ENCODE measurements at places on chromosomes 5 and 9. TPM values are rescaled to one million over a fixed set of nuclear protein-coding genes. Genes with fewer than 3 reads are reported as not detected.

DNA sequence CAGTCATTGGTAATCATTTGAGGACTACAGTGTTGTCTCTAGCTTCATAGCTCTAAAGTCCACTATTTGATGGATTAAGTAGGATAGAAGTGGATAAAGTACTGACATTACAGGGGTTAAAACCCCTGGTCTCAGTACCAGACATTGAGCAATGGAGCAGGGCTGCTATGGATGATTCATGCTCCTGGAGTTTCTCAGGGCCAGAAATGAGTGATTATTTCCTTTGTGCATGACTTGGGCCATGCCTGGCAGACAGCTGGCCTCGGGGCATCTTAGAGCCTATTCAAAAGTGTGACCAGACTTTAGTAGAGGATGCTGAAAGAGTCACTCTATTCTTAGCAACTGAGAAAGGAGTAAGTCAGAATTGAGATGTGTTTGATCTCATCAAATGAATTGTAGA is 350.7 kb upstream of the TLE4 start:
- no peak overlapping the region for H3K4me3 ChIP-seq
- no peak overlapping the region for H3K27ac ChIP-seq
- DNase-seq, result peak; percentile 84
- no peaks in the 10 kb centered on the region for H3K27me3 ChIP-seq

DNA sequence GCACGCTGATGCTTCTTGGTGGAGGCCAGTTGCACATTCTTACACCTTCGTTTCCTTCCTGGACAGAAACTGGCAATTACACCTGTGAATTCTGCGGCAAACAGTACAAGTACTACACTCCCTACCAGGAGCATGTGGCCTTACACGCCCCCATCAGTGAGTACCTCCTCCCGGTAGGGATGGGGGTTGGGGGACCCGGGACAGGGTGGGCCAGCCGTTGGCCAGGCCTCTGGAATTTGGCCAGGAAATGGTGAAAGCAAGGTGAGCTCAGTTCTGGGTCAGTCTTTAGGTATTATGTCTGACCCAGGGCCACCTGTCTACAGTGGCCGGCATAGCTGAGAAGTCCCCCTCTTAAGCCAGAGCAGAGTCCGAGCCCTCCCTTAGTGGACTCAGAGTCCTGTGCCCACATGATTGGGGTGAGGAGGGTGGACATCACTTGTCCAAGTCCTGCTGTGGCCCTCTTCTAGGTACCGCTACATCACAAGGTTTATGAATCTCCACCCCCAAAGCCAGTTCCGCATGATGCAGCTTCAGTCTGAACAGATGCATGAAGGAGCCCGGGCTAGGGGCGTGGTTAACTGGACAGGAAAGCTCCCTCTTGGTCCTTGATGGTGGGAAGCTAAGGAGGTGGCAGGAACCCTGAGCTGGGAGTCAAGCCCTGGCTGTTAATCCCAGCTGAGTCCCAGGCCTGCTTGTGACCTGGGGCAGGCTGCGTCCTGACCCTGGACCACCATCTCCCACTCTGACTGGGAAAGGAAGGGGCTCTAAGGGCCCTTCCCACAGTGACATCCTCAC is 61.3 kb downstream of the AMBP start:
- H3K36me3 ChIP-seq, result peaks cover 34% of the 10 kb centered on the region
- no peak overlapping the region for H3K27ac ChIP-seq
- no peaks in the 10 kb centered on the region for H3K4me1 ChIP-seq

GRCh38 chr9:104068546-104068945 is 25.6 kb upstream of the SMC2 start:
- no peak overlapping the region for H3K27ac ChIP-seq
- DNase-seq, result peak; percentile 35
- H3K27me3 ChIP-seq, result no peaks in the 10 kb centered on the region
- no peak overlapping the region for H3K4me3 ChIP-seq
- peaks cover 1% of the 10 kb centered on the region for H3K4me1 ChIP-seq
- H3K36me3 ChIP-seq, result no peaks in the 10 kb centered on the region

DNA sequence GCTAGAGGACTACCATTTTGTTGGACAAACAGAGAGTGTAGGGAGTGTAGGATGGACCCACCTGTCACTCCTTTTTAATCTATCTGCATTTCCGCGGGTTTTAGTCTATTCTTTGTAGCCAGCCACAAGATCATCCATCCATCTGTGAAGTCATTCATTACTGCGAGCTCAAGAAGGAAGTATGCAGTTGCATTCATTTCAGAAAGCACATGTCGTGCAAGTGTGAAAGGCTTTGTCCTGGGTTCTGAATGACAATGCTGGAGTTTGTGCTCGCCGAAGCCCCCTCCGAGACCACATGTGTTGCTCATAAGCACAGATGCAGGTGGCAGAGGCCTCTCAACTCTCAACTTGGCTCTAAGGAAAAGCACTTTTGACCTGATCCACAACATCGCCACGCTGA is 70.3 kb upstream of the BASP1 start:
- H3K36me3 ChIP-seq, result no peaks in the 10 kb centered on the region
- no peak for DNase-seq
- no peak overlapping the region for H3K27ac ChIP-seq
- H3K4me1 ChIP-seq, result peaks cover 18% of the 10 kb centered on the region
- H3K27me3 ChIP-seq, result no peaks in the 10 kb centered on the region

GRCh38 chr9:97758334-97758916 is 61.3 kb upstream of the XPA start:
- no peaks in the 10 kb centered on the region for H3K4me1 ChIP-seq
- no peak overlapping the region for H3K4me3 ChIP-seq
- no peak for DNase-seq
- H3K27me3 ChIP-seq, result peaks cover 56% of the 10 kb centered on the region
- H3K27ac ChIP-seq, result no peak overlapping the region

GRCh38 chr5:83227611-83228010 is 150.3 kb downstream of the XRCC4 start:
- no peak overlapping the region for H3K4me3 ChIP-seq
- H3K27ac ChIP-seq, result no peak overlapping the region
- H3K27me3 ChIP-seq, result no peaks in the 10 kb centered on the region
- H3K36me3 ChIP-seq, result no peaks in the 10 kb centered on the region
- H3K4me1 ChIP-seq, result no peaks in the 10 kb centered on the region
- DNase-seq, result peak; percentile 38

DNA sequence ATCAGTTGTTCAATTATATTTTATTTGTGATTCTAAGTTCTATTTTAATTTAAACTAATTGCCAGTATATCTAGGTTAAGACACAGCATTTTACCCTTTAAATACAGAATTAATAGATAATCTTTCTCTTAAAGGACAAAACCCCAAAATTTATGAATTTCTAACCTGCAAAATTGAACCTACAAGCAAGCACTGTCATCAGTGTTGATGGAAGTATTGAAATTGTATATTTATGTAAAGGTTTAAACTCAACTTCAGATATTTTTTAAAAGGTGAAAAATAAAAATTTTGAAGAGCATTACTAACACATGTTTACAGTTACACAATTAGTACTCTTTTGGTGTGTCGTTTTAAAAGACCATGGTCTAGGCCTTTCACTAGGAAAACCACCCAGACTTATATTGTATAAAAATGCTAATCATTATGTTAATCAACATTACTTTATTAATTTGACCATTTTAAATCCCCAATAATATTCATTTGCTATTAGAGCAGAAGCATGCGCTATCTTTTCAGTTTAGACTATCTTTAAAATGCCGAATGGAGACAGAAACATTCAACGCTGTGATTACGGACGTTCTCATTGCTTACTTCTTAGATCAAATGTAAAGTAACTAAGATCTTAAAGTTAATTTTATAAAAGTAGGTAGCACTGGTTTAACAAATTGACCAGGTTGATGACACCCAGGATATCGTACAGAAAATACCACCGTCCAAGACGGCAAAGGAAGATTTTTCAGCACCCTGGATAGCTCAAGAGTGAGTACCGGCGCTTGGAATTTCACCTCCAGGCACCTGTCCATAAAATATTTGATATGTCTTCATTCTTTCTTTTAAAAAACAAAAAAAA is 3.2 kb downstream of the OTP start:
- no peak for DNase-seq
- peaks cover 82% of the 10 kb centered on the region for H3K27me3 ChIP-seq
- H3K4me1 ChIP-seq, result peaks cover 2% of the 10 kb centered on the region

- no peak overlapping the region for H3K4me3 ChIP-seq
- H3K4me1 ChIP-seq, result no peaks in the 10 kb centered on the region
Measured at GRCh38 chr9:78158286-78158685, 77.6 kb upstream of the CEP78 start.

- no peaks in the 10 kb centered on the region for H3K27me3 ChIP-seq
- DNase-seq, result no peak
- H3K27ac ChIP-seq, result no peak overlapping the region
- no peak overlapping the region for H3K4me3 ChIP-seq
- no peaks in the 10 kb centered on the region for H3K36me3 ChIP-seq
Measured at GRCh38 chr9:29775491-29775890, 2202.2 kb upstream of the C9orf72 start.

DNA sequence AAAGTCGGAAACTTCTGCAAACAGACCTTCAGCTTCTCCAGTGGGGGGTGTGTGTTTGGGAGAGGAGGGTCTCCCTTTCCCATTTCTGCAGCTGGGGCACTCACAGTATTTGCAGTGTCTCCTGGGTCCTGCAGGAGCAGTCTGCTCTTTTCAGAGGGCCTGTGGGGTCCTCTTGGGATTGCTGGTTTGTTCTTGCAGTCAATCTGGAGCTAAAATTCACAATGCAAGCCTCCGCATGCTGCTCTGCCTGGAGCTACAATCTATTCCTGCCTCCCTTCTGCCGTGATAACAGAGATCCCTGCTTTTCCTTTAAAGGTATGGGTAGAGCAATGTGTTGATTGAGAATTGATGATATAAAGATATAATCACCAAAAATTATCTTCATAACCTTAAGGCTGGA is 43.2 kb downstream of the ZNF462 start:
- no peak overlapping the region for H3K27ac ChIP-seq
- no peaks in the 10 kb centered on the region for H3K4me1 ChIP-seq
- no peak overlapping the region for H3K4me3 ChIP-seq
- peaks cover 1% of the 10 kb centered on the region for H3K36me3 ChIP-seq
- H3K27me3 ChIP-seq, result no peaks in the 10 kb centered on the region
- DNase-seq, result no peak

- no peaks in the 10 kb centered on the region for H3K36me3 ChIP-seq
- peak; percentile 45 for DNase-seq
- H3K4me1 ChIP-seq, result peaks cover 16% of the 10 kb centered on the region
- H3K27ac ChIP-seq, result no peak overlapping the region
- H3K27me3 ChIP-seq, result peaks cover 19% of the 10 kb centered on the region
- H3K4me3 ChIP-seq, result no peak overlapping the region
Measured at GRCh38 chr5:173290477-173291131, 37.6 kb downstream of the STC2 start.

DNA sequence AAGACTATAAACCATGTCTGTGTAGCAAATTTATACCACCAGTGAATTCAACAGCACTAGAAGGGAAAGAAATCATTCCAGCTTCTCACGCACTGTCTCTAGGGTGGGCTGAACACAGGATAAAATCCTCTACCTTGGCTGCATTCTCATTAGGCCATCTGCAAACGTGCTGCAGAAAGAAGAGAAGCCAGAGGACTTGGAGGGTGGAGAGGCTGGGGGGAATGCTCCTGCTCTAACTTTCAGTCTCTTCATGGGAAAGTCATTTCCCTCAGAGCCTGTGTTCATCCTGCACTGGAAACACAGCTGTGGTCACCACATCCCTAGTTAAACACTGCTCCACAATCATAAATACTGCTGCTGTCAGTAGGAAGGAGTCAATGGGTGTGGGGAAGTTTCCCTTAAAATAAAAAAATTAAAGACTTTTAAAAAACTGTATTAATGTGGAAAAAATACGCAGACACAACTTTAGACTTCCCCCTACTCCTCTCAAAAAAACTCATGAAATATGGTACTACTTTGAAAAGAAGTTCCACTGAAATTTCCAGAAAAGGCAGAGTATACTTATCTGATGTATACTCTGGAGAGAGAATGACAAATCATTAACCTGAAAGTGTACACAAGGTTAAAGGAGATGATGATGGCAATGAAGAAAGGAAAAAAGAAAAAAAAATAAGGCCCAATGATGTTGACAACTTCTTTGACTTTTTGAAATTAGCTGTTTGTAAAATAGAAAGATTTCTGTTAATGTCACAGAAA is 46.8 kb downstream of the LHFPL2 start:
- H3K36me3 ChIP-seq, result peaks cover 4% of the 10 kb centered on the region
- peaks cover 21% of the 10 kb centered on the region for H3K4me1 ChIP-seq
- DNase-seq, result peak; percentile 80
- H3K27ac ChIP-seq, result peak overlapping the region; percentile 59
- no peaks in the 10 kb centered on the region for H3K27me3 ChIP-seq

DNA sequence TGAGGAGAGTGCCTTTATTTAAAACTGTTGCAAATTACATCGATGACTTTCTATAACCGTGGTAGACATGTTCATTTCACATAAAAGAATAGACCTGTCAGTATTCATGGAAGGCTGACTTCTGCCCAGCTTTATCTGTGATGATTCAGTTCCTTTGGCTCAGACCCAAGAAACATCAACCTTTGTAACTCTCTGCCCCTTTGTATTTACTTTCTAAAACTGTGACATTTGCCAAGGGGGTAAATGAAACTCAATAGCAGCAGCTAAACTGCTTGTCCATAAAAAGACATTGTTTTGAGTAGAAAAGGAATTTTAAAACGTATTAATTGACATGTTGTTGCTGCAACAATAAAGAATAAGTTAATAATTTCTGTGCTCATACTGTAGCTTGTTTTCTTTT is 137.8 kb upstream of the ANKH start:
- H3K36me3 ChIP-seq, result no peaks in the 10 kb centered on the region
- peak; percentile 69 for DNase-seq
- H3K4me1 ChIP-seq, result peaks cover 11% of the 10 kb centered on the region
- no peak overlapping the region for H3K4me3 ChIP-seq
- no peak overlapping the region for H3K27ac ChIP-seq

GRCh38 chr9:78026416-78026815 is 5.2 kb downstream of the GNAQ start:
- DNase-seq, result no peak
- peaks cover 11% of the 10 kb centered on the region for H3K4me1 ChIP-seq
- H3K4me3 ChIP-seq, result no peak overlapping the region
- H3K27me3 ChIP-seq, result no peaks in the 10 kb centered on the region

GRCh38 chr5:95048628-95049027 is 236.3 kb downstream of the MCTP1 start:
- H3K27me3 ChIP-seq, result no peaks in the 10 kb centered on the region
- no peaks in the 10 kb centered on the region for H3K4me1 ChIP-seq
- H3K4me3 ChIP-seq, result no peak overlapping the region

- no peaks in the 10 kb centered on the region for H3K36me3 ChIP-seq
- no peak for DNase-seq
- no peaks in the 10 kb centered on the region for H3K4me1 ChIP-seq
- H3K27me3 ChIP-seq, result peaks cover 2% of the 10 kb centered on the region
Measured at GRCh38 chr5:147832541-147832940, 1.1 kb upstream of the SPINK1 start.

The GARIN3 gene
- total RNA-seq, result not detected

The OBP2B gene
- not detected for total RNA-seq

The GRM6 gene
- not detected for total RNA-seq

The SPINK13 gene
- total RNA-seq, result not detected

The S100Z gene
- total RNA-seq, result not detected

The ANXA2R gene
- 1.3 TPM for total RNA-seq

The BTNL9 gene
- not detected for total RNA-seq
